Activated T-cell treated with anti-CD3 and anti-CD28 coated beads for 1 hour (primary cell): ENCODE measurements at places on chromosomes 2 and 18.

DNA sequence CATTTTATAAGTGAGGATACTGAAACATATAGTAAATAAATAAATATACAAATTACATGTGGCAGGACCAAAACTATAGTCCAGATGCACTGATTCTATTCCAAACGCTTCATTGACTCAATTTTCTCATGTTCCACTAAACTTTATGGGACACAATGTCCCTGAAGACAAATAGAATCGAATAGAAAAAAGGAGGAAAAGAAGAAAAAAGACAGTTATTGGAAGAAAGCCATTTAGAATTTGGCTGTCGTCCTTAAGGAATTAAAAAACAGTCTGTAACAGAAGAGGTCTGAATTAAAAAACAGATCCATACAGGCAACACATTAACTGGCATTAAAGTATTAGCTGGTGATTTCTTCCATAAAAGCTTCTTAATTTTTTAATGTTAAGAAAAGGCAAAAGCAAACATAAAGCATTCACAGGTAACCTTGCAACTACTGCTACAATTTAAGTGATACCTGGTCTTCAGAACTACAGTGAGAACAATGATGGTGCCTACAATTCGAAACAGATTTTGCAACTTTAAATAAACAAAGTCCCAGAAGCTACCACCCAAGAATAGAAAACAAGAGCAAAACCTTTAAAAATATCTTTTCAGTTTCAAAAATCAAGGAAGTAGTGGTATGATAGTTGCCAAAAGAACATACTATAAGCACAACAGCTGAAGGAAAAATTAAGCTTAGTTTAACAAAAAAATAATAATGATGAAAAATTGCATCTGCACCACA lies 17.4 kb upstream of the CHAC2 start:
- no peak for DNase-seq

GRCh38 chr2:180412219-180412618 lies 405.1 kb upstream of the CWC22 start:
- DNase-seq: no peak

DNA sequence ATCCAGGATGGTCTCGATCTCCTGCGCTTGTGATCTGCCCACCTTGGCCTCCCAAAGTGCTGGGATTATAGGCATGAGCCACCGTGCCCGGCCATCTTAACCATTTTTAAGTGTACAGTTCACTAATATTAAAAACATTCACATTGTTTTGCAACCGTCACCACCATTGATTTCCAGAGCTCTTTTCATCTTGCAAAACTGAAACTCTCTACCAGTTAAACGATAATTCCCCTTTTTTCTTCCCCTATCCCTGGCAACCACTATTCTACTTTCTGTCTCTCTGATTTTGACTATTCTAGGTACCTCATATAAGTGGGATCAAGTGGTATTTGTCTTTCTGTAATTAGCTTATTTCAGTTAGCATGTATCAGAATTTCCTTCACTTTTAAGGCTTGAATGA lies 16.8 kb upstream of the NEUROD1 start:
- DNase-seq: no peak

DNA sequence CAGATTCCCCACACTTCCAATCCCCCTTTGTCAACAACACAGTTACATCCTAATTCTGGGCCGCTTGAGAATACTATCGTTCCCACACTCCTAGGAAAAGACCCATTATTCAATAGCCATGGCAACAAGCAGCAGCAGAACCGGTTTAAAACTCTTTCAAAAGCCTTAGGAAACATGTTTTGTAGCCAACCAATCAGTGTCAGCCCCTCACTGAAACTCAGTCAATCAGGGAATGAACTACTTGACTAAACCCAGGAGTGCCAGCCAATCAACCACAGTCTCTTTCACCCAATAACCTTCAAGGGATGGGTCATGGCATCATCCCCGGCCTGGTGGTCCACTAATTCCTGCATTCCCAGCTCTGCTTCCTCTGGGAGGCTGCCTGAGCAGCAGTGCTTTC lies 204.8 kb upstream of the HS6ST1 start:
- DNase-seq: no peak

GRCh38 chr2:6945087-6945813 lies 28.0 kb downstream of the RNF144A start:
- no peak for DNase-seq

DNA sequence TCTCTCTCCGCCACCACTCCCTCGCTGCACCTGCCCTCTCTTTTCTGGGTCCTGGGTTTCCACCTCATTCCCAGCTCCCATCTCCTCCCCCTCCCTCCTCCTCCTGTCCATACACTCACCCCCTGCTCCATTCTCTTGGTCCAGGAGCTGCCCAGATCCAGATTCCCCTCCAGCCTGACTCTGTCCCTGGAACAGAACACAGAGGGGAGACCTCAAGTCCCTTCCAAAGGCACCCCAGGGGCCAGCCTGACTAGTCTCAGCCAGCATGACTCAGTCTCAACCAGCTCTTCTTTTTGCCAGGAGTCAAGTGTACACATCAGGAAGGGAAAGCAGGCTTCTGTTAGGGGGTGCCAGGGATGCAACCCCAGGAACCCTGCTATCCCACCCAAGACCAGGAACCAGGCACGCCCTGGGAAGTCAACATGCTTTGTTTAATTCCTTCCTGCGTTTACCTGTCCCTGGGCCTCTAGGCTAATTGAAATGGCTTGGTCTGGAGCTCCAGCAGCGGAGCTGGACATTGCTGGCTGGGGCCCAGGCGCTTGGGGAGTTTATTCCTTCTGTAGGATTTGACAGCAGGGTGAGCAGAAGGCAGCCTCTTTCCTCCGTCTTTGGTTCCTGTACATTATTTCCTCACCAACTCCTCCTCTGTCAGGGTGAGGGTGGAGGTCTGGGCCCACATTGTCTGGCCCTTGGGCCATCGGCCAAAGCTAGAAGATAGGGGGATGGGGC lies 28.4 kb upstream of the SELENOI start:
- no peak for DNase-seq

DNA sequence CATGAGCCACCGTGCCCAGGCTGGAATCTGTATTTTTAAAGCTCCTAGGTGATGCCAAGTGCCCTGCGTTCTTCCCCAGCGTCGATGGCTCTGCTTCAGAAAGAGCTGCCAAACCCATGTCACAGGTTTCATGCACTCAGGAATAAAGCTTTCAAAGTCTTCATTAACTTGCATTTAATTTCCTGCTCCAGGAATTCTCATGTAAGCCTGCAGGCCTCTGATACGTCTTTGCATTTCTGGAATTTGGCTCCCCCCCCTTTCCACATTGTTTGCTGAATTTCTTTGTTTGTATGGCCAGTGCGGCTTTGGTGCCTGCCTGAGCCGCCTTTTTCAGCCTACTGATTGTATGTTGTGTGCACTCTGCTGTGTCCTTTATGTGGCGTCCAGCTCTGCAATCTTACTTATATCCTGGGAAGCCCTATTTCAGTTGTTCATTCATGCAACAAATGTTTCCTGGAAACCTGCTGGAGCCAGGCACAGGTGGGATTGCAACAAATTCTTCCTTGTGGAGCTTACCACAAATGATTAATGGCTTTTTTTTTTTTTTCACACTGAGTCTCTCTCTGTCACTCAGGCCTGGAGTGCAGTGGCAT lies 17.9 kb upstream of the OTOF start:
- no peak for DNase-seq

- no peak for DNase-seq
Measured at GRCh38 chr2:202148515-202149154, 75.6 kb downstream of the KIAA2012 start.

DNA sequence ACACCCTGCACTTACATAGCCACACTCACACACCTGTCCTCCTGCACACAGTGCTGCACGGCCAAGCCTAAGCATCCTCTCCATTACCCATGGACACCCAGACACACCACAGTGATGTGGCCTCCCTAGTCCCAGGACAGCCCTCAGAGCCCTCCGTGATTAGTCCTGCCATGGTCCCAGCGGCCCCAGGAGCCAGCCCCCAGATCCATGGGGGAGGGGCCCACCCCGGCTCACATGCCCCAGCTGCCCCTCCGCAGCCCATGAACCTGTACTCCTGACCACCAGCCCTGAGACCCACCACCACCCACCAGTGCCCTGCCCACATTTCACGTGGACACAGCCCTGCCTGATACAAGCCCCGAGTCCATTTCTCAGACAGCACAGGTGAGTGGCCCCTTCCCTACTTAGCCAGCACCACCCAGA lies 8.1 kb upstream of the DUSP2 start:
- no peak for DNase-seq

DNA sequence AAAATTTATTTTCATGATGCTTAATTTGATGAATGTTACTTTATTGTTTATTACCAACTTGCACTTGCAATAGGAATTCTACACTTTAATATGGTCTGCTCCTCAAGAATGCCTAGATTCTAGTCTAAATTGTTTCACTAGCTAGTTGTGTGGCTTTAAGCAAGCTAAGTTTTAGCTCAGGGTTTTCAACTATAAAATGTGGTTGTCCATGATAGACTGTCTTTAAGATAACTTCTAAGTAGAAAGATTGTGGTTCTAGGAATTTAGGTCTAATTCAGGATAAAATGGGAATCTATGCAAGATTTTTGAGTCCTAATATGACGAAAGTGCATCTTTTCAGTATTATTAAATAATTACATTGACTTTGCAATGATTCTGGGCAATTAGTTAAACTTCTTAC lies 294.0 kb downstream of the PLCL1 start:
- DNase-seq: no peak

DNA sequence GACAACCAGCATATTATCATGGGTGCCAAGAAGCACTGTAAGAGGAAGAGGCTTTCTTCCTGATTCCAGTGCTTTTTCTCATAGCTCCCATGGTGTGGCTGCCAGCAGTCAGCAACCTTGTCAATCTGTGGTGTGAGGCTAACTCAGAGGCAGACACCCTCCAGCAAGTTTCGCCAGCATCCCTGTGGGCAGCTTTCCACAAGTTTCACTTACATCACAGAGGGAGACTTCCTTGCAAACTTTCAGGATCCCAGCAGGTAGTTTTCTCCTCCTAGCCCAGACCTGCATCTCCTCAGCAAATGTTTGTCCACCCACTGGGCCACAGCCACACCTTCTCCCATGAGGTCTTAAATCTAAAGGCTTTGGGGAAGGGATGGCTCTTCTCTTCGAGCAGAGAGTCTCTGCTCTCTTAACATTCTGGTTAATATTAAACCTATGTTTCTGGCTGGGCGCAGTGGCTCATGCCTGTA lies 9.1 kb downstream of the DNAH7 start:
- DNase-seq: no peak

DNA sequence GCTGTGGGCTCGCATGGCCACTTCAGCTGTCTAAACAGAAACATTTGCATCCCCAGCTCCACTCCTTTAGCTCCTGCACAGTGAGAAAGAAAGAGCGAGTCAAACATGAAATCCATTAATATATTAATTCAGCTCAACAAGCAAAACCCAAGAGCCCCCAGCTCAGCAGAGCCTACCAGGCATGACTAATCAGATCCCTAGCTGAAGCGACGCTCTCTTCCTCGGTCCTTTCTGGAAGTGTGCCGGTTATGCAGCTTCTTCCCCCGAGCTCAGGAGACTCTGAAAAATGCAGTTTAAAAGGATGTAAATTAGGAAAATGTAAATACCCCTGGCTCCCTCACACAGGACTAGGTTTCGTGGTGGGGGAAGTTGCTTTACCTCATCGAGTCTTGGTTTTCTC lies 221.5 kb downstream of the ANKRD30B start:
- no peak for DNase-seq

- DNase-seq: no peak
Measured at GRCh38 chr2:6863792-6864191, 1.9 kb downstream of the CMPK2 start.

DNA sequence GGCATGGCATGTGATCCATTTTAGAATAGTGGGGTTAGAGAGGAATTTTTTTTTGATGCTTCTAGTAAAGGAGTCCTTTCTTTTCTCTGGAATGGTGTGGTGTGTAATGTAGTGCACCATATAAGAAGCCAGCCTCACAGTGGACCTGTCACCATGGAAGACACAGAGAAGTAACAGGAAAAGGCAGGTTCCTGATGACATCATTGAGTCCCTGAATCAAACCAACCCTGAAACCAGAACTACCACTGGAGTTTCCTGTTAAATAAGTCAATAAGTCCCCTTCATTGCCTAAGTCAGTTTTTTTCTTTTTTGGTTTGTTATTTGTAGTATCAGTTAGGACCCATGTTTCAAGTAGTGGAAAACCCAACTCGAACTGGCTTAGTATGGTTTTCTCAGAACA lies 11.9 kb downstream of the ADCYAP1 start:
- DNase-seq: no peak

- DNase-seq: no peak
Measured at GRCh38 chr2:16725549-16725948, 59.9 kb upstream of the CYRIA start.

GRCh38 chr18:54240629-54241107 lies 16.2 kb upstream of the MBD2 start:
- DNase-seq: no peak

DNA sequence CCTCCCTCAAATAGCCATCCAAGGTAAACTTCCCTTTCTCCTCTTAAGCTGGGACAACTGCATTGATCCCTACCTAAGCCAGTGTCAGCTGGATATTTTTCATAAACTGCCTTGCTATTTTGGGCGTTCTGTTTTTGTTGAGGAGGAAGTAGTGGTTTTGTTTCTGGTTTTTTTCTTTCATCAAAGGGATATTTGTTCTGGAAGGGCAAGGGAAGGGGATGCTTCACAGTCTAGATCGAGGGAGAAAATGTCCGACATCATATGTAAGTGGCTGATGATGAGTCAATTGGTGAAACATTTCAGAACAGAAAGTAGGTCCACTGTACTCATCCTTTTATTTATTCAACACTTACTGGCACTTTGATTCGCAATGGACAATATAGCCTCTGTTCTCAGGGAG lies 31.0 kb downstream of the TANC1 start:
- no peak for DNase-seq

DNA sequence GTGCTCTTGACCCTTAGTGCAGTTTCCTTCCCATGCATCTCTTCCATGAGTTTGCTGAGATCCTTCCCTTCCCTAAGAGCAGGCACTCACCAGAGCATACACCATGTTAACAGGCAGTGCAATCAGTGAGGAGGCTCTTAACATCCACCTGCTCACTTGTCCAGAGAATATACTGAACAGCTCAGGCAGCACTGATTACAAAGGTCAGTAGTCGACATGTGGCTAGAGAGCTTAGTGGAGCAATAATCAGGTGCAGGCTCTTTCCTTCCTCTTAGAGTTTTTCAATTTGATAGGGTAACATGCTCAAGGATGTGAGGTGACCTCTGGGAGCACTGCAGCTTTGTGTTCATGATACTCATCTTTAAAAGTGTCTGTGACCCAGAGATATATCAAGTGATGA lies 144.1 kb upstream of the SETBP1 start:
- DNase-seq: no peak

- DNase-seq: no peak
Measured at GRCh38 chr2:4930704-4931103, 761.5 kb upstream of the SOX11 start.
